ENCODE measurements at places on chromosomes 5 and 9. TPM values are rescaled to one million over a fixed set of nuclear protein-coding genes. Genes with fewer than 3 reads are reported as not detected.

Gene C5orf58
- 0.24 TPM for polyA plus RNA-seq

Gene FREM1
- 232 TPM for polyA plus RNA-seq

Gene MSX2
- 0.82 TPM for polyA plus RNA-seq

Gene YTHDC2
- 26.1 TPM for polyA plus RNA-seq

Gene PDE6A
- polyA plus RNA-seq = 0.28 TPM

Gene ADGRD2
- 0.37 TPM for polyA plus RNA-seq

Gene SLC27A6
- 1.6 TPM for polyA plus RNA-seq

Gene ANGPTL2
- polyA plus RNA-seq = 10.1 TPM

Gene CARD9
- 2.1 TPM for polyA plus RNA-seq

Gene LRRTM2
- polyA plus RNA-seq = 1.7 TPM
